Activated CD8-positive, alpha-beta memory T cell treated with anti-CD3 and anti-CD28 coated beads, Interleukin-2, amount 50 U/mL, for 48 hours (primary cell): ENCODE measurements at places on chromosomes 13 and 19.

DNA sequence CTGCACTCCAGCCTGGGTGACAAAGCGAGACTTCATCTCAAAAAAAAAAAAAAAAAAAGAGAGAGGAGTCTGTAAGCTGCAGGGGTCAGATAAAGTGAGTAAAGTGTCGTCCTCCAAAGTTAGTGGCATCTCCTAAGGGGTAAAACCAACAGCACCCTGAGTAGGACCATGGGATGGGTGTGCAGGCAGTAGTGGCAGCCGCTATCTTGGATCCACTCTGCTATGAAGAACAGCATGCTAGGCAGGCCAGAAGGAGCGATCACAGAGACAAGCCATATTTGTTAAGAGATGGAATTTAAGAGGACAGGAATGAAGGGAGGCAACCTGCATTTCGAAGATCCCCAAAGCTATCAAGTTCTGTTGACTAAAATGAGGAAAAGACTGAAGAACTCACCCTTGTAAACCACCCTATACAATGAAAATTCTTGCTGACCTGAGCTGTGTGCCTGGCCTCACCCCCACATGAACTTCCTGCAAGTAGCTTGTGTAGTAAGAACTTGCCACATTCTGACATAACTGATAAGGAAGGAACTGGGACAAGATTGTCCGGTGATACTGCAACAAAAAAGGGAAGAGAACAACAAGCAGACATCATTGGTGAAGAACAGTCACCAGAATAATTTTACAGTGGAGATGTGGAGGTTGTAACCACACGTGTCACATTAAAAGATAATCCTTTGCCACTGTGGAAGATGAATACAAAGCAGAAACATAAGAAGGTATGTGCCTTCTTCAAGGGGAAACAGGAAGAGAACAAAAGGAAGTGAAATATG, 16.2 kb downstream of the DPY19L3 start:
- DNase-seq = no peak

DNA sequence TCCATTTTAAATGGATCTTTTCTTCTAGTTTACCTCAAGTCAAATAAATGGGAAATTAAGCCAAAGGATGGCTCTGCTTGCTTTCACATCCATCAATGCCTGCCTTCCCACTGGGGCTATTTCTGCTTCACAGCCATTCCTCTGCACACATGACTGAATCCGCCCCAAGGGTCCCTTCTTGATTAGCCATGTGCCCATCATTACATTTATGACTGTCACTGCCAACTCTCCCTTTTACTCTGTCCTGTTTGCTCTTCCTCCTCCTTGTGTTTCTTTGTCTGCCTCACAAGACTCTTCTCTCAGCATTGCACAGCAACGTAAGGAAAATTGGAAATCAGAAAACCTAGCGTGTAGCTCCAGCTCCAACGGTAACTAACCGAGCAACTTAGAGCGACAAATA, 410.2 kb downstream of the TBC1D4 start:
- no peak for DNase-seq

- no peak for DNase-seq
Observed at GRCh38 chr19:18339723-18340122, 675 bp upstream of the PGPEP1 start.

DNA sequence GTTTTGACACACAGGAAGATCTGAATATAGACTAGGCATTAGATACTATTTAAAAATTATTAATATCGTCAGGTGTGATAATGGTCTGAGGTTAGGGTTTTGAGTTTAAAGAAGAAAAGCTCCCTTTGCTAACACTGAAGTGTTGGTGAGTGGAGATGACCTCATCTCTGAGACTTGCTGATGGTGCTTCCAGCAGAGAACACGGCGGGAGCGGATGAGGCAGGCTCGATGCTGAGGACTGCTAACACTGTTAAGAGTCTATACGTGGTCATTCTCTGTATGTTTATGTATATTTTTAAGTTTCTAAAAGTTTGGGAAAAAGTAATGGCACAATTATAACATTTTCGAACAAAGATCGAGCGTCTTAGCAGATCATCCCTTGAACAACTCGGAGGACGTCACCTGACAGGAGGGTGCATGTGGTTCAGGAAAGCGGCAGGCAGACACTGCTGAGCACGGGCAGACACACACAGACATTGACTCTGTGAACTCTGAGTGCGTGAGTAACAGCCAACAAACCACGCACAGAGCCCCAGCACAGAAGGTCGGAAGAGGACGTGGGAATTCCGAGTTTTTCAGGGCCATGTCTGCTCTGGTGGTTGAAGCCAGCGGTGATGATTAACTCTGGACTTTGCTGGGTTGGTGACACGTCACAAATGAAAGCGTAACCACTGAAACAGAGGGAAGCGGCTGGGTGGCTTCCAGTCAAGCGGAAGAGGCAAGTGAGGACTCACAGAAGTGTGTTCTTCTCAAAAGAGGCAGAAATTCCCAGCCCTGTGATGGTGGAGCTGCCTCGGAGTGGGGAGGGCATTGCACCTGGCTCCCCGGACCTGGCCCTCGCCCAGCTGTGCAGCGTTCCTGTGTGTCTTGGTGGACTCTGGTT, 91.9 kb upstream of the TEX29 start:
- DNase-seq = no peak

DNA sequence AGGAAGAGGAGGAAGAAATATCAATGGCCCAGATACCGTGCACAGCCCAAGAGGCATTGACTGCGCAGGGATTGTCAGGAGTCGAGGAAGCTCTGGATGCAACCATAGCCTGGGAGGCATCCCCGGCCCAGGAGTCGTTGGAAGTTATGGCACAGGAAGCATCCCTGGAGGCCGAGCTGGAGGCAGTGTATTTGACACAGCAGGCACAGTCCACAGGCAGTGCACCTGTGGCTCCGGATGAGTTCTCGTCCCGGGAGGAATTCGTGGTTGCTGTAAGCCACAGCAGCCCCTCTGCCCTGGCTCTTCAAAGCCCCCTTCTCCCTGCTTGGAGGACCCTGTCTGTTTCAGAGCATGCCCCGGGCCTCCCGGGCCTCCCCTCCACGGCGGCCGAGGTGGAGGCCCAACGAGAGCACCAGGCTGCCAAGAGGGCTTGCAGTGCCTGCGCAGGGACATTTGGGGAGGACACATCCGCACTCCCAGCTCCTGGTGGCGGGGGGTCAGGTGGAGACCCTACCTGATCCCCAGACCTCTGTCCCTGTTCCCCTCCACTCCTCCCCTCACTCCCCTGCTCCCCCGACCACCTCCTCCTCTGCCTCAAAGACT, 36.0 kb downstream of the KEAP1 start:
- DNase-seq = no peak

DNA sequence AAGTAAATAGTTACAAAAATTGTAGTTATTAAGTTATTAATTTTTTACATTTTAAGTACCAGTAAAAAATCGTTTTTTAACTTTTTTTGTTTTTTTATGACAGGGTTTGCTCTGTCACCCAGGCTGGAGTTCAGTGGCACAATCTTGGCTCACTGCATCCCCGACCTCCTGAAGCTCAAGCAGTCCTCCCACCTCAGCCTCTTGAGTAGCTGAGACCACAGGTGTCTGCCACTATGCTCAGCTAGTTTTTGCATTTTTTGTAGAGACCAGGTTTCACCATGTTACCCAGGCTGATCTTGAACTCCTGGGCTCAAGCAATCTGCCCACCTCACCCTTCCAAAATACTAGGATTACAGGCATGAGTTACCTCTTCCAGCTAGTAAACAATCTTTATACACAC, 477.9 kb upstream of the MIR17HG start:
- no peak for DNase-seq

- DNase-seq = no peak
Observed at GRCh38 chr13:89704040-89704439, 1643.4 kb upstream of the MIR17HG start.

- DNase-seq = no peak
Observed at GRCh38 chr13:36417331-36417730, 15.0 kb upstream of the CCNA1 start.

DNA sequence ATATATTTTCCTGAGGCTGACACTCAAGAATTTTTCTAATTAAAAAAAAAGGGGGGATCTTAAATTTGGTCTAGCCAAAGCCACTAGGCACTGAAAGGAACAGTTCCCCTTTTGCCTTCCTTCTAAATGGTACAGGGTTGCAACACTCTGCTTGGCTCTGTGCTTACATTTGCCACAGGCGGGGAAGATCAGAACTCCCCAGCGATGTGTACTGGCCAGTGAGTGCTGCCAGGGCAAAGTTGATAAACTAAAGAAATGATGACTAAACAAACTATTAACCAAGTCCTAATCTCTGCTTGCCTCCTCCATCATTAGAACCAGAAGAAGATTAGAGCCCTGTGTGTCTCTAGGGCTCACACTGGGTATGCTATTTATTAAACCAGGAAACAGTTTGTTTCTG, 75.3 kb upstream of the SCEL start:
- no peak for DNase-seq

- DNase-seq = peak; percentile 85
Observed at GRCh38 chr19:33430674-33431277, 57.3 kb downstream of the CEBPG start.

GRCh38 chr19:1445185-1445931, 4.6 kb upstream of the APC2 start:
- DNase-seq = peak; percentile 94

DNA sequence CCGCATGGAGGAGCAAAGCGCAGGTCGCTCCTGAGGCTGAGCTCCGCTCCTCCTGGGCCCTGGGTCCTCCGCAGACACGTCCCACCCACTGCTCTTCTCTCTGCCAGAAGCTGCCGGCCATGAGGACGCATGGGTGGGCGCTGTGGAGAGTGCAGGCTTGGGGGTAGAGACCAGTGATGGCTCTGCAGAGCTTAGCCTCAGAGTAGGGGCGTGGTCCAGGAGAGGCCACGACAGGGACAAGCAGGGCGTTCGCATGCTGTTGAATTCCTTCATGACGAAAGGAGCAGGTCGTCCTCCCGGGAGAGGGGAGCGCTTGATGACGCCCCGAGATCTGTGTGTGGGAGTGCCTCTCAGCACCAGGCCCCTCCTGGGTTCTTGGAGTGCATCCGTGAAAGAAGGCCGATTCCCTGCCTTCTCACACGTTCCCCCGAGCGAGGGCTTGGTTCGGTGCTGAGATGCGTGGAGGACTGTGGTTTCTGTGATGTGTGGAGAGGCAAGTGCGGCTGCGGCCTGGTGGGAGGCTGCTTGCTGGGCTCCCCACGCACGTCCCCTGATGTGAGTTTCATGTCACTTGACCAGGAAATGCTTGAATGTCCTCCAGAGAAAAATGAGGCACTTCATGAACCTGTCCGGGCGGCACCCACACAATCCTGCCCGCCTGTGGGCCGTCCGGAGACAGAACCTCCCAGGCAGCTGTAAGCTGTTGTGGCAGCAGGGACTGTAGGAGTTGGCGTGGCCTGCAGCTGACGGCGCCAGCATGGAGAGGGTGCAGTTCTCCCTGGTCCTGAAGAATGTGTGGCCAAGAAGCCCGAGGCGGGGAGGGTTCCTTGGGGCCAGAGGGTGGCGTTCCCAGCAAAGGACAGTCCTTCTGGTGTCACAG, 4.5 kb downstream of the SF3A2 start:
- DNase-seq = no peak

GRCh38 chr19:46913198-46913851, 52.5 kb downstream of the ARHGAP35 start:
- DNase-seq = no peak

DNA sequence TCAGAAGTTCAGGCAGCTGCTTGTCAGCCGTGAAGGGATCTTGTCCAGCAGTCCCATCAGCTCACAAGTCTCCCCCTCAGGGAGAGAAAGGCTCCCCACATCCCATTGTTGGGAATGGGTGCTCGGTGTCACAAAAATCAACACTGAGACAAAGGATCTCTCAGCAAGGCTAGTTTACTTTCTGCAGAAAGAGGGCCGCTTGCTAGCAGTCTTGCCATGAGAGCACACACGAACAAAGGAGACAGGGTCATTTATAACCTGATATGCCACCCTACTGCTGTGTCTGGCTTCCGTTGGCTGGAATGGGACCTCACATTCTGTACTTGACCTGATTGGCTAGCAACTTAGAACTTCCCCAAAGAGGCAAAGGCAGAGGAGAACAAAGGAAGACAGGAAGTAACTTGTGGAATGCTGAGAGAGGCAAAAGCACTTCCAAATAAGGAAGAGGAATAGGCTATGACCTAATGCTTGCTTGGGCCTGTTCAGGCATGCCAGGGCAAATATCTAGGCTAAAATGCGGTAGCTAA, 8.7 kb upstream of the IGFL3 start:
- DNase-seq = no peak

- DNase-seq = no peak
Observed at GRCh38 chr19:43643326-43643725, 3.7 kb upstream of the CADM4 start.

DNA sequence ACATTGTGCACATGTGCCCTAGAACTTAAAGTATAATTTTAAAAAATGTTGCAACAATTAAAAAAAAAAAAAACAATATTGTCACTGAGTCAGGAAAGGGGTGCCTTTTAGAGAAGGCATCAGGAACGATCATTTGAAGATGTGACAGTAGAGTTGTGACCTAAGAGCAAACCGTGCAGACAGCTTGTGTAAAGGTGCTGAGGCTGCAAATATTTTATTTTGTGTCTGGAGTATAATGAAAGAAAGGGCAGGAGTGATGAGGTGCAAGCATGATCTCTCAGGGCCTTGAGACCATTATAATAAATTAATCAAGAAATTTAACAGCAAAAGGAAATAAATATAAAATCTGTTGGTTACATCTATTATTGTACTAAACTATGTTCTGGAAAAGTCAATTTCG, 1219.7 kb downstream of the OLFM4 start:
- no peak for DNase-seq

DNA sequence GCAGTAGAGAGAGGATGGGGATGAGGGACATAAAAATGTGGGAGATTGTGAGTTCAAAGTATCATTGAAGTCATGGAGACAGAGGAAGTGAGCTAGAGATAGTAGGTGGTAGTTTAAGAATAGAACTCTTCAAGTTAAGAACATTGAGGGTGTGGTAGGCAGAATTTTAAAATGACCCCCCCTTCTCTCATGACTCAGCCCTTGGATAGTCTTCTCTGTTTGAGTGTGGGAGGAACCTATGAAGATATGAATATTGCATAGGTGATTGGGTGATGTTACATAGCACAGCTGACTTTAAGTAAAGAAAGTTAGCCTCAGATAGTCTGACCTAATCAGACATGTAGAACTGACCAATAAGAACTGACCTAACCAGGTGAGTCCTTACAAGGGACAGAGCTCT, 418.6 kb downstream of the FOXO1 start:
- DNase-seq = no peak

DNA sequence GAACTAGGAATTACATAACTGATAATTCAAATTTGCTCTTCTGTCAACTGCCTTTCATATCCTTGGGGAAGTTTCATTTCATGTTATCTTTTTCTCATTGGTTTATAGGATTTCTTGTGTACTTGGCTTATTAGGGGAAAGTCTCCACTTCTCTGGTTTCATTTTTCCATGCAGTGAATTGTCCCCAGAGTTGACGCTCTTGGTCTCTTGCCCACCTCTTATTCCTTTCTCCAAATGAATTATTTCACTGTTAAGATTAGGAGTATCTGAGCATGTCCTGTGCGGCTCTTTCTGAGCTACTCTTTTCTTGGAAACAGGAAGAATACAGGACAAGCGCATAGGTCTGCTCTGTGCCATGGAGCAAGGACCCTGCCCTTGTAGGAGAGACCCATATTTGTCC, 104.8 kb downstream of the POSTN start:
- no peak for DNase-seq

DNA sequence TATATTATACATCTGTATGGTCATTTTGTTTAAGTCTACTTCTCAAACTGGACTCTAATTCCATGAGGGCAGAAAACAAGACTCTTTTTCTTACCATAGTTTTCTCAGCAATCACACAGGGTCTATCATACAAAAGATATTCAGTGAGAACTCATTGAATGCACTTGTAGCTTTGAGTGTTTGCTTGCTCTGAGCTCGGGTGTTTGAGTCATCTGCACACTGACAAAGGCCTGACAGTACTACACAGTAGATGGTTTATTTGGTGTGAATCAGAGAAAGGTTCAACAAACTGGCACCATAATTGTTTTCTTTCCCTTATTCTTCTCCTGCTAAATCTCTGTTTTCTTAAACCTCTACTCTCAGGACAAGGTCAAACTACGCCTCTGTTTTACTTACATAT, 586.4 kb downstream of the LMO7 start:
- no peak for DNase-seq
